Hematopoietic multipotent progenitor cell (in vitro differentiated cells): ENCODE measurements at places on chromosomes 12 and 14.

GRCh38 chr12:95882080-95882479, 23.3 kb downstream of the SNRPF start:
- no peak for DNase-seq

DNA sequence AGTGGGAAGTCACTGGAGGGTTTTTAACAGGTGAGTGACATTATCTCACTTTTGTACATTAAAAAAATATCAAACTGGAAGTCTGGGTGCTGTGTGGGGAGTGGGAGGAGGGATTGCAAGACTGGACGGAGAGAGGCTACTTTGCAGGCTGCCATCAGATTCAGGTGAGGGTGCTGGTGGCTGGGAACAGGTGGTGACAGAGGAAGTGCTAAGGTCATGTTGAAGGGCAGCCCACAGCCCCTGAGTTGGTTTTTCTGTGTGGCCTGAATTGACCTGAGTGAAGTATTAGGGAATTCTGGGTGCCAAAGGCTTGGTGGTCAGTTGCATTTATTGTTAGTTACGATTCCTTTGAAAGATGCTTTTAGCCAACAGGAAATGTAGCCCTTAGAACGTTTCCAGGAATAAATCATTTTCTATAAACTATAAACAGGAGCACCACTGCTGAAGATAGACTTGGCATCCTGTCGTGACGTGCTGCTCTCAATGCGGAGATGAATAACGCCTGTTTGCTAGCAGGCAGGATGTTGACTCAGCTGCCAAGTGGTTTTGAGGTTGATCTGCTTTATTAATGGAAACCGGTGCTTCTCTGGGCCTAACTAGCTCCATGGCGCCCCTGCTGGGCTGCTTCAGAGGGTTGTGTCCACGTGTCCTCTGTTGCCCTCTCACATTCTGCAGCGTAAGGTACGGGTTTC, 707.5 kb upstream of the TMEM132C start:
- DNase-seq: peak; percentile 92

DNA sequence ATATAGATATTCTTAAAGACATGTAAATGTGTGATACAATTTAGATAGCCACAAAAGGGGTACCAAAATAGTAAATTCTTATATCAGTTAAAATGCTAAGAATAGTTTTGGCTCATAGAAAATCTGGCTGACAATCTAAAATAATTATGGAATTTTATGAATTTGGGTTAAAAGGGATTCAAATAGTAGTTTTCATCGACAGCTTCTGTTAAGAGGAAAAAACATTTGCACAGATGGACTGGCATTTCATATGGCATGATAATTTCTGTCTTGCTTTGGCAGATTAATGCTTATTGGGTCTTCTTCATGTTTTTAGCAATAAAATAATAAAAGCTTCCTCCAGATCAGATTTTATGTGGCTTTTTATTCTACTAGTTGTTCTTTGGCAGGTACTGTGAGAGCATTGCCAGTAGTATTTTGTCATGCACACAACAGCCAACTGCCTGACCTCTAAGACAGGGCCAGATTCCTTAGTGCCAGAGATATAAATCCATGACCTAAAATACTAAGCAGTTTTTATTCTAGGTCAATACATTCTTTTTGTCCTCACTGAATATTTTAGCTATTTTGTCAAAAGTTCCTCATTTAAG, 9.1 kb downstream of the ABCD2 start:
- DNase-seq: no peak

- DNase-seq: no peak
Measured at GRCh38 chr12:116060764-116061163, 216.7 kb downstream of the MED13L start.

GRCh38 chr12:62581288-62582064, 114.8 kb downstream of the MON2 start:
- DNase-seq: no peak

DNA sequence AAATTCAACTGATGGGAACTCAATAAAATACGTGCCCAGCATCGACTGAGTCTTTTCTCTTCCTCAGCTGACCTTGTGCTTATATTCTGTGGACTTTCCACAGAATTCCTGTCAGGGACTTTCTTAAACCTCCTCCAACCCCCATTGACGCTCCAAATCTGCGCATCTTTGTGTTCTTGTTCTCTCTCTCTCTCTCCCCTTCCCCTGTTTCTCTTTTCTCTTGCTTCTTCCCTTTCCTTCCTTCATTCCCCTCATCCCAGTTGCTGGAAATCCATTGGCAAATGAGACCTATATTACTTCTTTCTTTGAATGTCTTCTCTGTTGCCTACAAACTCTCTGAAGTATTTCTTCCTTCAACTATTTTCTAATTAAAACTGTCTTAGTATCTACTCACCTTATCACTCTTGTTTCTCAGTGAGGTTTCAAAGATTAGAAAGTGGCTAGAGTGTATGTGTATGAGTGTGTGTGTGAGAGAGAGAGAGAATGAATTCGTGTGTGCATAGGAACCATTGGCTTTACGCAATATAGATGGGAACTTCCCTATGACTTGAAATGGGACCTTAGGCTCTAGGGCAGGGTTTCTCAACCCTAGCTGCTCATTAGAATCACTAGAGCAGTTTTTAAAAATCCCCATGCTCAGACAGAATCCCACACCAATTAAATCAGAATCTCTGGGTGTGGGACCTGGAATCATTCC, 41.8 kb upstream of the DHRS7 start:
- DNase-seq: no peak

DNA sequence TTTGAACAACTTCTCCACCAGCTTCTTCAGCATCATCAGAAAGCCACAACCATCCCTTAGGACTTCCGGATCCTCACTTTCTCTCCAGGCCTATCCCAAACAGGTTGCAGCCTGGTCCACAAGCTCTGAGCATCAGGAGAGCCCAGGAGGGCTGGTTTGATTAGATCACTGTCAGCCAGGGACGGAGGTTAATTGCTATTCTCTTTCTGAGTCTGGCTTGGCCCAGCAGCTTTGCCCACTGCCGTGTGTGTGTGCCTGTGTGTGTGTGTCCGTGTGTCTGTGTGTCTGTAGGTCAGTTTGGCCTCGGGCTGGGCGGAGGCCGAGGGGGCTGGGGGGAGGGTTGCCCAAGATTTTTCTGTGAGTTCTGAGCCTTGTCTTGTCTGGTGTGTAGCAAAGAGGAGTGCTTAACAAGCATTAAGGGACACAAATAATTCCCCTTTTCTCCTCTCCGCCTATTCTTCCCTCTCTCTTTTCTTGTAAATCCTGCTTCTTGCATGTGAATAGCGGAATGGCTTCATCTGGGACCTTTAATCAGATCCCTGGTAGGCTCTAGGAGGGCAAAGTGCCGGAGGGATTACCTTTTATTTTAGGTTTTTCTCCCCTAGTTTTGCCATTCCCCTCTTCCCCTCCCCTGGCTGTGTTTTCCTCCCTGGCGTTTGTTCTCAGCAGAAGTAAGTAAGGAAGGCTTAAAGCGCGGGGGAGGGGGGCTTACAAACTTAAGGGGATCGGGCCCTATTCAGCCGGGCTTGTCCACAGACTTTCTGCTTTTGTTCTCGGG, 138.2 kb upstream of the LHX5 start:
- no peak for DNase-seq

DNA sequence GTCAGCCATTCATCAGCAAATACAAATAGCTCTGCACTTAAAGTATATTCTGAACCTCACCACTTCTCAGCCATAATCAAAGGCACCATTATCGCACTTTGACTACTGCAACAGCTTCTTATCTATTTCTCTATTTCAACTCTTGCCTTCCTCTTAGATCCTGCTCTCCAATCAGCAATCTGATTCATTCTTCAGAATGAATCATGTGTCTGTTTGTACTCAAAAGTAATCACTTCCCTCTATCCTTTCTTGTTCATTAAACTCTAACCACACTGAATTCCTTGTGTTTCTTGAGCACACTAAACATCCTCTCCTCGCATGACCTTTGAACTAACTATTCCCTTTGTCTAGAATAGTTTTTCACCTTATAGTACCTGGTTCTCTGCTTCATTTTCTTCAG, 12.8 kb upstream of the OR4E1 start:
- no peak for DNase-seq

DNA sequence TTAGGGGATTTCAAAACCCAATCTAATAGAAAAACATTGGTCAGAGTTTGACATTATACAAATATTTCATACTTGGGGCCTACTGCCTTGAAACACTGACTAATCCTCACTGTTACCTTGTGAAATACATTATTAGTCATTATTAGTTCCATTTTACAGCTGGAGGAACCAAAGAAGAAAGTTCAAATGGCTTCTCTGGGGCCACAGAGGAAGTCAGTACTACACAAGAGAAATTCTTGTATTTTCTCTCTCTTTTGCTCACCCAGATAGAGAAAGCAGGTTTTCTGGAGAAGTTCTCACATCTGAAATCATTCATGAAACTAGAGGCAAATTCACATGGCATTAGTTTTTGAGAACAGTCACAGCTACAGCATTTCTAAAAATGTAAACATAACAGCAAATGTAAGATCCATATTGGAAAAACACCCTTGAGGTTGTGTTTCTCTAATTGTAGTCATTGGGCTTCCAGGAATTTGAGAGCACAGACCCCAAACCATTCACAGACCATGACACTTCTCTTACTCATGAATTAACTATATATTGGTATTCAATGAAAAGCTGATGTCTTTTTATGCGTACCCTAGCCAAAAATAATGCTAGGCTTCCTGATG, 83.0 kb downstream of the LLPH start:
- no peak for DNase-seq

- DNase-seq: no peak
Measured at GRCh38 chr12:12017135-12017581, 53.6 kb upstream of the BCL2L14 start.

DNA sequence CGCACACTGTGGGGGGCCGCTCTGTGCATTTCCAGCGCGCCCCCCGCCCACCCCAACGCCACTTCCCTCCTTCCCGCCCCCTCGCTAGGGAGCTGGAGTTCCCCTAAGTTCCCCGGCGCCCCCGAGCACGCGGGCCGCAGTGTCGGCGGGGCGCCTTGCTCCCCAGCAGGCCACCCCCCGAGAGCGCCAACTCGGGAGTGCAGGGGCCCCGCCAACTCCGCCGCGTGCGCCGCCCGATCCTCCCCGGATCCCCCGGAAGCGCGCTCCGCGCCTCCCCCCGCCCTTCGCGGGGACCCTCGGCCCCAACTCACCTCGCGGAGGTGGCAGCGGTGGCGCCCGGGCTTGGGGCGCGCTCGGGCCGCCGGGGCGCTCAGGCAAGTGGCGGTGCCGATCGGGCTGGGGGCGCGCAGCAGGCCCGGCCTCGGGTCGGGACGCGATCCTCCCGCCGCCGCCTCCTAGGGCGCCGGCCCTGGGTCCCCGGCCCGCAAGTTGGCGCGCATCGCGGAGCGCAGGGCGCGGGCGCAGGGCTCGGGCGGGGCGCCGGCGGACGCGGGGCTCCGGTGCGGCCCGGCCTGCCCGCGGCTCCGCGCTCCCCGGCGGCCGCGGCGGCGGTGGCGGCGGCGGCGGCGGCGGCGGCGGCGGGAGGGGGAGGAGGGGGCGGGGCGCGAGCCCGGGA, at the start of gene NCOR2:
Gene NCOR2, minus strand, starts transcription at position 616 of the 676 bp plus-strand sequence. CDS start 72,361 bp downstream, outside the sequence.
- peak; percentile 25 for DNase-seq

DNA sequence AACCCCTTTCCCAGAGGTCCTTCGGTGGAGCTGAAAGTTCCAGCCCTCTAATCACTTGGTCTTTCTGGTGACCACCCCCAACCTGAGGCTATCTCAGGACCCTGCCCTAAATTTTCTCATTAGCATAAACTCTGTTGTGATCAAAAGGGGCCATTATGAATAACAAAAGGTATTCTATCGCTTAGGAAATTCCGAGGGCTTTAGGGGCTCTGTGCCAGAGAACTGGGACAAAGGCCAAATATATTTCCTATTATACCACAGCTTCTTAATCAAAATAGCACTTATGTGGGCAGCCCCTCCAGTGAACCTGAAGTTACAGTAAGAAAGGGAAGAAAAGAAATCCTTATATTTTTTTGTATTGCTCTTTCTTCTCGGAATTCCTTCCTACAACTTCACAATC, 125.3 kb upstream of the NPAS3 start:
- no peak for DNase-seq

DNA sequence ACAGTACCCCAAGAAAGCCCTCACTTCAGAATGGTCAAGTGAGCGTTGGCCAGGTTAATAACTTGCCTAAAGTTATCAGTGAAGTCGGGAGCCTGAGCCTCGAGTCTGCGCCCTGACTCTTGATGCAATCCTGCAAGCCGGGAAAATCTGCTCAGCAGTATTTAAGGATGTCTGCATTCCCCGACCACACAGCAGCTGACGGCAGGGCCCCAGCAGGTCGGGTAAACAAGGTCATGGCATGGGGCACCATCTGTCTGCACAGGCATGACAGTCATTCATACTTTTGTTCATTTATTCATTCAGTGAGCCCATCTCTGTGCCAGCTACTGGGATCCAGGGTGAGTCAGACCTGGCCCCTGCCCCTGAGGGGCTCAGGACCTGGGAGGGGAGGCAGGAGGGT, 11.1 kb downstream of the ABCB9 start:
- DNase-seq: no peak

DNA sequence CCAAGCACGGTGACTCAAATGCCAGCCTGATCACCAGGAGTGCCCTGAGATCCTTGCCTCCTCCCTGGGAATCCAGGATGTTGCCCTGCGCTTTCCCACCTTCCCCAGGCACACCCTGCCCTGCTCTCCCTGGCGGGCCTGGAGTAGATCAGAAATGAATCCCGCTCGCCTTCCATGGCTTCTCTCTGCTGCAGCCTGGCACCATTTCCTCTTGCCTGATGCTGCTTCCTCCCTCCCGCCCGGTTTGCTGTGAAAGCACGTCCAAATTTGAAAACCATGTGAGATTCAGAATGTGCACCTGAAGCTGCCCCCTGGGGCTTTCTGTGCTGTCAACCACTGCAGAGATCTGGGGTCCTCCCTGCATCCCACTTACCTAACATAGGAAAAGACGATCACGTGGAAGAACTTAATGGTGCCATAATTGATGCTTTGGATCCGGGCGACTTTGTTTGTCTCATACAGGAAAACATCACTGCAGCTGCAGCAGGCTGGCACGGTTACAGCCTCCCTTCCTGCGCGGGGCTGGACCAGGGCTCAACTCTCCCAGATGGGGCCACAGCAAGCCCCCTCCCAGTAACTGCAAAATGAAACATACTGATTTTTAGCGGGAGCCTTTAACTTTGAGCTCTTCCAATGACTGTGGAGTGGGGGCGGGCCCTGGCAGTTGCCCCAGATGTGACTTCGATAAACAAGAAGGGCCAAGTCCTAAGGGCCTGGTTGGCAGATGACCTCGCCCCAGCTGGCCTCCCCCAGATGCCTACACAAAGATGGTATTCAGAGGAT, 24.9 kb upstream of the C12orf76 start:
- peak; percentile 45 for DNase-seq

GRCh38 chr12:69672195-69672594, 26.9 kb downstream of the BEST3 start:
- DNase-seq: no peak

DNA sequence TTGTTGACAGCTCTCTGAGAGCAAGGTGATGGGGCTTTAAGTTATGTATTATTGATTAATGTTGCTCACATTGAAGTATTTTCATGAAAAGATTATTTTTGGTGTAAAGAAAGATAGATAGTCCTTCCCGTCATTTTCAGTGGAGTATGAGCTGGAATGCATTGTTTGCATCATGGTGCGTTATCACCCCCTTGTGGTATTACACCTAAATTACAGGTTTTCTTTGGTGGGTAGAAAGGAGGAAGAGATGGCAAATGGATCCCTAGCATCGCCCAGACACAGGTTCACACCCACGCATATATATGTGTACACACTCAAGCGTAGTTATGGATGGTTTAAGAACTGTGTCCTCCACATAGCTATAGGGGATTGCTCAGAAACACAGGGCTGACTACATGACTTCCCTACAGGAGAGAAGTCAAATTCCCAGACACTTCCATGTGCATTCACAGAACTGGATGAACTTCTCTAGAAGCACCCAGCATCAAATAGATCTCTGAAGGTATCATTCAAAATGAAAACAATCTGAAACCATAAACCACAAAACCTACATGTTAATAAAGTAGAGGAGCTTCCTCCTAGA, 14.4 kb upstream of the SERPINA10 start:
- no peak for DNase-seq
